A172 (cell line): ENCODE measurements at places on chromosomes 7 and 10. TPM values are rescaled to one million over a fixed set of nuclear protein-coding genes. Genes with fewer than 3 reads are reported as not detected.

The LRGUK gene
- total RNA-seq: 0.10 and 0.67 TPM in 2 replicates

The ABCB4 gene
- total RNA-seq: not detected in 2 replicates

The DRGX gene
- not detected in 2 replicates for total RNA-seq

The PVRIG gene
- not detected in 2 replicates for total RNA-seq

The UCMA gene
- not detected in 2 replicates for total RNA-seq

The FAM25G gene
- not detected in 2 replicates for total RNA-seq

The ZNF503 gene
- 8.8 and 10.6 TPM in 2 replicates for total RNA-seq

The RBM48 gene
- total RNA-seq: 13.2 and 16.7 TPM in 2 replicates

The CAMK1D gene
- 2.6 and 3.4 TPM in 2 replicates for total RNA-seq

The FOXI2 gene
- total RNA-seq: not detected in 2 replicates

The FXYD4 gene
- not detected in 2 replicates for total RNA-seq

The GLRX3 gene
- 158 and 197 TPM in 2 replicates for total RNA-seq

The NUTM2E gene
- 0.07 TPM in 1 of 2 replicates, not detected in the other for total RNA-seq

The CYP2E1 gene
- not detected in 2 replicates for total RNA-seq

The CRHR2 gene
- total RNA-seq: not detected in 2 replicates

The FBXW4 gene
- total RNA-seq: 26.5 and 30.8 TPM in 2 replicates

The HTR5A gene
- total RNA-seq: not detected in 2 replicates

The C10orf95 gene
- total RNA-seq: not detected in 2 replicates

The CACNA2D1 gene
- total RNA-seq: 0.24 TPM in 1 of 2 replicates, not detected in the other

The WNT2 gene
- total RNA-seq: not detected in 2 replicates

The MMRN2 gene
- 1.7 TPM in 1 of 2 replicates, not detected in the other for total RNA-seq

The PRKAR2B gene
- 13.9 and 14.2 TPM in 2 replicates for total RNA-seq

The ANKRD61 gene
- 1.0 TPM in 1 of 2 replicates, not detected in the other for total RNA-seq

The LRRN3 gene
- total RNA-seq: not detected in 2 replicates

The MICALL2 gene
- total RNA-seq: 21.2 and 28.2 TPM in 2 replicates

The UCN3 gene
- not detected in 2 replicates for total RNA-seq

The SPOCK2 gene
- 0.02 and 0.53 TPM in 2 replicates for total RNA-seq

The FAM131B gene
- 3.9 and 7.1 TPM in 2 replicates for total RNA-seq

The FAM25A gene
- total RNA-seq: not detected in 2 replicates

The ATG9B gene
- not detected in 2 replicates for total RNA-seq

The CTAGE15 gene
- total RNA-seq: 0.36 TPM in 1 of 2 replicates, not detected in the other

The TFEC gene
- total RNA-seq: 0.07 and 0.43 TPM in 2 replicates

The HMX3 gene
- not detected in 2 replicates for total RNA-seq

The CUEDC2 gene
- 121 and 123 TPM in 2 replicates for total RNA-seq

The IKZF1 gene
- total RNA-seq: not detected in 2 replicates

The PLA2G12B gene
- not detected in 2 replicates for total RNA-seq

The SUN3 gene
- 4.5 and 7.9 TPM in 2 replicates for total RNA-seq

The GNGT1 gene
- 0.24 and 0.67 TPM in 2 replicates for total RNA-seq

The TAS2R41 gene
- not detected in 2 replicates for total RNA-seq

The GOLGA7B gene
- 1.2 and 1.9 TPM in 2 replicates for total RNA-seq

The CYP2C9 gene
- total RNA-seq: not detected in 2 replicates

The RPEL1 gene
- 0.05 and 0.17 TPM in 2 replicates for total RNA-seq

The EN2 gene
- total RNA-seq: not detected in 2 replicates

The IL2RA gene
- not detected in 2 replicates for total RNA-seq

The UFSP1 gene
- 1.8 and 3.3 TPM in 2 replicates for total RNA-seq

The CADPS2 gene
- 3.4 and 3.7 TPM in 2 replicates for total RNA-seq

The ITIH5 gene
- total RNA-seq: 0.09 and 0.14 TPM in 2 replicates

The TIMM23 gene
- total RNA-seq: 211 and 271 TPM in 2 replicates

The DYNC1I1 gene
- total RNA-seq: 1.1 and 2.4 TPM in 2 replicates

The PRLHR gene
- not detected in 2 replicates for total RNA-seq
